Hair follicle dermal papilla cell (primary cell): ENCODE measurements at places on chromosomes 16 and 17. TPM values are rescaled to one million over a fixed set of nuclear protein-coding genes. Genes with fewer than 3 reads are reported as not detected.

MYH2 gene
- not detected in 2 replicates for total RNA-seq

ACSM2A gene
- total RNA-seq = not detected in 2 replicates

ST6GALNAC1 gene
- not detected in 2 replicates for total RNA-seq

KRT27 gene
- total RNA-seq = not detected in 2 replicates

MT1A gene
- not detected in 2 replicates for total RNA-seq

PLXDC1 gene
- 15.2 and 33.3 TPM in 2 replicates for total RNA-seq

CHST4 gene
- not detected in 2 replicates for total RNA-seq

TEKT5 gene
- not detected in 2 replicates for total RNA-seq

MLLT6 gene
- 41.4 and 45.6 TPM in 2 replicates for total RNA-seq

ZNF385C gene
- total RNA-seq = not detected in 2 replicates

MYBBP1A gene
- 51.1 and 62.3 TPM in 2 replicates for total RNA-seq

CHST6 gene
- 0.73 and 1.3 TPM in 2 replicates for total RNA-seq

CHAD gene
- total RNA-seq = not detected in 2 replicates

HSD3B7 gene
- total RNA-seq = 52.1 and 60.4 TPM in 2 replicates

TMEM238L gene
- total RNA-seq = not detected in 2 replicates

CBX8 gene
- total RNA-seq = 2.6 and 3.4 TPM in 2 replicates

ATPAF2 gene
- 16.2 and 18.2 TPM in 2 replicates for total RNA-seq

SEZ6L2 gene
- total RNA-seq = 0.85 and 1.1 TPM in 2 replicates

ODAD4 gene
- total RNA-seq = 0.97 and 1.3 TPM in 2 replicates

GAA gene
- total RNA-seq = 30.1 and 52.2 TPM in 2 replicates

TMEM204 gene
- 20.3 and 32.8 TPM in 2 replicates for total RNA-seq

CORO1A gene
- 0.49 and 0.73 TPM in 2 replicates for total RNA-seq

GCGR gene
- not detected in 2 replicates for total RNA-seq

SLC5A2 gene
- total RNA-seq = not detected in 2 replicates

GFAP gene
- total RNA-seq = 1.2 and 2.1 TPM in 2 replicates

KRTAP1-1 gene
- not detected in 2 replicates for total RNA-seq

OTOA gene
- total RNA-seq = 0.16 and 0.36 TPM in 2 replicates

ZNF267 gene
- total RNA-seq = 12.0 and 20.0 TPM in 2 replicates

LPO gene
- not detected in 2 replicates for total RNA-seq

LHX1 gene
- not detected in 2 replicates for total RNA-seq

KRTAP17-1 gene
- total RNA-seq = not detected in 2 replicates
